ENCODE measurements at places on chromosomes 4 and X. TPM values are rescaled to one million over a fixed set of nuclear protein-coding genes. Genes with fewer than 3 reads are reported as not detected.

DNA sequence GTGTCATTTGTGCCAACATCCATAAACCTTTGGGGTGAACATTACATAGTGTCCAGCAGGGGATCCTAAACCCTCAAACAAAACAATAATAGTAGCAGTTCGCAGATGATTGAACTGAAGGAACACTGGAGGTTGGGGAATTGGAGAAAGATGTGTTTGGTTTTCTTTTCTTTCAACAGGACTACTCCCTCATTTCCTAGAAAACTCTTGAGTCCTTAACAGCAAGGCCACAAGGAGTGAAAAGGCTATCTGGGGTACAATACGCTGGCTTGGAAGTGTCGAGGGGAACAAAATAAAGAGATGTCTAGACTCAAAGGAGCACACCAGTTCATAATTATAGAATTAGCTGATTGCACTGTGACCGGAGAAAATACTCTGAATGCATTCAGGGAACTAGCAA, 72.1 kb downstream of the IDS start:
- no peak for DNase-seq
- H3K36me3 ChIP-seq, result no peaks in the 10 kb centered on the region
- no peak overlapping the region for H3K4me3 ChIP-seq
- H3K4me1 ChIP-seq, result no peaks in the 10 kb centered on the region
- H3K27me3 ChIP-seq, result no peaks in the 10 kb centered on the region

- H3K4me3 ChIP-seq, result no peak overlapping the region
- H3K27ac ChIP-seq, result no peak overlapping the region
- no peaks in the 10 kb centered on the region for H3K36me3 ChIP-seq
These were observed 10.0 kb downstream of the NLGN3 start for GRCh38 chrX:71154641-71155040.

- peaks cover 14% of the 10 kb centered on the region for H3K36me3 ChIP-seq
- no peak overlapping the region for H3K27ac ChIP-seq
- no peak for DNase-seq
- no peaks in the 10 kb centered on the region for H3K4me1 ChIP-seq
These were observed 32.7 kb downstream of the SMARCAD1 start for GRCh38 chr4:94240384-94240783.

DNA sequence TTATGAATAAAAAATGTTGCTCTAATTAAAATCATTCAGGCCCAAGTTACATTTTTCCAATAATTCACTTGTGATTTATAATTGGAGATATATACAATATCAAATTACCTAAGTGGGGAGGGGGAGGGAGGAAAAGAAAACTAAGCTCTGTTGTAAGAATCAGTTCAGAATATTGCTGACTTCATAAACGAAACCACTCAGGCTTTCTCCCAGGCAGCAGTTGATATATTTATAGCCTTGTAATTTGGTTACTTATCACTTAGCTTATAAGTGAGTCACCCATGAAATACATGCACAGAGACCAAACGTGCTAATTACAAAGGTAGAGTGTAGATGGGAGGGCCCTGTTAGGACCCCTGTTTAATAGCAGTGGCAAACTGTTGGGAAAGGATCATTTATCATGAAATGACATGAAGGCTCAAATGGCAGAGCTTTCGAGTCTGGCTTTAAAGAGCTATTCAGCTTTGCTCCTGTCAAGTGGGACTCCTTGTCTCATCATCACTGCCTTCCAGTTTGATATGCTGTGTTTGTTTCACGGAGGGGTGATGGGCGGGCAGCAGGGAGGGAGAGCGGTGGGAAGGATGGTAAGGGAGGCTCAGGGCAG, 105.6 kb upstream of the PGRMC2 start:
- H3K4me1 ChIP-seq, result no peaks in the 10 kb centered on the region
- no peaks in the 10 kb centered on the region for H3K27me3 ChIP-seq
- no peak overlapping the region for H3K4me3 ChIP-seq
- no peak overlapping the region for H3K27ac ChIP-seq
- no peak for DNase-seq

TSPAN7 gene
- 0.16 TPM for polyA plus RNA-seq

CWH43 gene
- polyA plus RNA-seq, result not detected

ADH6 gene
- not detected for polyA plus RNA-seq

GRCh38 chrX:97358941-97359340, 475.2 kb downstream of the RPA4 start:
- H3K27ac ChIP-seq, result no peak overlapping the region
- H3K27me3 ChIP-seq, result no peaks in the 10 kb centered on the region
- H3K4me1 ChIP-seq, result no peaks in the 10 kb centered on the region
- H3K4me3 ChIP-seq, result no peak overlapping the region
- DNase-seq, result no peak

DNA sequence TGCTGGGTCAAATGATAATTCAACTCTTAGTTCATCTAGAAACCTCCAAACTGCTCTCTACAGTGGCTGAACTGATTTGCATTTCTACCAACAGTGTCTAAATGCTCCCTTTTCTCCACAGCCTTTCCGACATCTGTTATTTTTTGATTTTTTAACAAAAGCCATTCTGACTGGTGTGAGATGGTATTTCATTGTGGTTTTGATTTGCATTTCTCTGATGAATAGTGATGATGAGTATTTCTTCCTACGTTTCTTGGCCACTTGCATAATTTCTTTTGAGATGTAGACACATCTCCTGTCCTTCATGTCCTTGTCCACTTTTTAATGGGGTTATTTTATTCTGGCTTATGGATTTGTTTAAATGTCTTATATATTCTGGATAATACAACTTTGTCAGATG, 298.2 kb upstream of the ARSJ start:
- H3K27me3 ChIP-seq, result peaks cover 3% of the 10 kb centered on the region
- no peaks in the 10 kb centered on the region for H3K36me3 ChIP-seq
- H3K4me1 ChIP-seq, result no peaks in the 10 kb centered on the region
- DNase-seq, result no peak
- no peak overlapping the region for H3K27ac ChIP-seq
- H3K4me3 ChIP-seq, result no peak overlapping the region

GRCh38 chr4:78606530-78607095, 55.0 kb downstream of the ANXA3 start:
- no peak overlapping the region for H3K27ac ChIP-seq
- H3K4me3 ChIP-seq, result no peak overlapping the region
- H3K36me3 ChIP-seq, result peaks cover 4% of the 10 kb centered on the region
- no peak for DNase-seq

DNA sequence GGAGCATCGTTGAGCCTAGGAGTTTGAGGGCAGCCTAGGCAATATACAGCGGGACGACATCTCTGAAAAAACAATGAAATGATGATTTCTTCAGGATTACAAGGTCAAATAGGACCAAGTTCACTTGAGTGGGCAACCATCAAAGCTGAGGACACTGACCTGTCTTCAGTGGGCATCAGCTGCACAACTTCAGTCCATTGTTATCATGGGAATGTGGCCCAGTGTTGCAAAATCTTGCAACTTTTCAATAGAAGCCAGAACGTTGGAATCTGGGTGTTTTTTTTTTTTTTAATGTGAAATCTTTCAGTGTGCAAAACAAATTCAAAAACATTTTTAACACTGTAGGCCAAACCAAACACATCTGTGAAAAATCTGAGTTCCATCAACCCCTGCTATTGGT, 155.4 kb upstream of the PLAC1 start:
- peaks cover 5% of the 10 kb centered on the region for H3K27me3 ChIP-seq
- DNase-seq, result no peak
- no peak overlapping the region for H3K27ac ChIP-seq
- no peaks in the 10 kb centered on the region for H3K4me1 ChIP-seq
- no peaks in the 10 kb centered on the region for H3K36me3 ChIP-seq

DNA sequence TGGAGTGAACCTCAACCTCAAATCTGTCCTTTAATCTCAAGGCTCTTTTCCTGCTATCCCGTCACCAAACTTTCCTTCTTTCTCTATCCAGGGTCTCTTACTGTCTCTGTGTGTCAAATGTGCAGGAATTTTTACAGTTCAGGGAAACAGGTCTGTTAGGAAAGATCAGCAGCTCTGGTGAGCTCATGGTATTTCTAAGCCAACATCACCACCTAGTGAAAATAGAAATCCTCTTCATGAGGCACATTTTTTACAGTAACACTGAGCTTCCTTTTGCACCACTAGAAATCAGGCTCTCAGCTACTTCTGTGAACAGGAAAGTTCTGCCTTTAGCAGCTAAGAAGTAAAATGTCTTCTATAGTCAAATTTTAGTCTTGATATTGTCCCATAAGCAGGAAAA, 39.6 kb downstream of the NUDT11 start:
- no peak for DNase-seq
- H3K4me1 ChIP-seq, result no peaks in the 10 kb centered on the region
- H3K4me3 ChIP-seq, result no peak overlapping the region
- H3K27ac ChIP-seq, result no peak overlapping the region

DNA sequence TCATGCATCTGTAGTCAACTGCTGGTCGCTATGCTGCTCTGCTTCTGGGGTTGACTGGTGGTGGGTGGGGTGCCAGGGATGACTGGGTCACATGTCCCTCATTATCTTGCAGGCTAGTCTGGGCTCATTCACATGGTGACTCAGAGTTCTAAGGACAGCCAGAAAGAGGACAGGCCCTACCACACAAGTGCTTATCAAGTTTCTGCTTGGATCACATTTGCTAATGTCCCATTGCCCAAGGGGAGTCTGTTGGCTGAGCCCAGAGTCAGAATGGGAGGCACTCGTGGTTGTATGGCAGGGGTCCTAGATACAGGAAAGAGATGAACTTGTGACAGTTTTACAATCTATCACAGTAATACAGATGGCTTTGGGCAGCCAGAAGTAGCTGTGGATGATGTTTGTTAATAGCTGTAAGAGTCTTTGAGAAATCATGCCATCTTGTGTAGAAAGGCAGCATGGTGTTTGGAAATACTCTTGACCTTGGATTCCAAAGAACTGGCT, 221.3 kb downstream of the GPAT3 start:
- no peaks in the 10 kb centered on the region for H3K4me1 ChIP-seq
- peaks cover 3% of the 10 kb centered on the region for H3K27me3 ChIP-seq

GRCh38 chr4:6706173-6706572, 3.5 kb downstream of the MRFAP1L1 start:
- peaks cover 30% of the 10 kb centered on the region for H3K36me3 ChIP-seq
- peaks cover 84% of the 10 kb centered on the region for H3K4me1 ChIP-seq
- H3K27ac ChIP-seq, result peak overlapping the region; percentile 66
- no peak for DNase-seq
